ENCODE measurements at places on chromosomes 1 and 21.
A peak's percentile ranks its signal among the peaks of the same experiment; 100 is the strongest.

DNA sequence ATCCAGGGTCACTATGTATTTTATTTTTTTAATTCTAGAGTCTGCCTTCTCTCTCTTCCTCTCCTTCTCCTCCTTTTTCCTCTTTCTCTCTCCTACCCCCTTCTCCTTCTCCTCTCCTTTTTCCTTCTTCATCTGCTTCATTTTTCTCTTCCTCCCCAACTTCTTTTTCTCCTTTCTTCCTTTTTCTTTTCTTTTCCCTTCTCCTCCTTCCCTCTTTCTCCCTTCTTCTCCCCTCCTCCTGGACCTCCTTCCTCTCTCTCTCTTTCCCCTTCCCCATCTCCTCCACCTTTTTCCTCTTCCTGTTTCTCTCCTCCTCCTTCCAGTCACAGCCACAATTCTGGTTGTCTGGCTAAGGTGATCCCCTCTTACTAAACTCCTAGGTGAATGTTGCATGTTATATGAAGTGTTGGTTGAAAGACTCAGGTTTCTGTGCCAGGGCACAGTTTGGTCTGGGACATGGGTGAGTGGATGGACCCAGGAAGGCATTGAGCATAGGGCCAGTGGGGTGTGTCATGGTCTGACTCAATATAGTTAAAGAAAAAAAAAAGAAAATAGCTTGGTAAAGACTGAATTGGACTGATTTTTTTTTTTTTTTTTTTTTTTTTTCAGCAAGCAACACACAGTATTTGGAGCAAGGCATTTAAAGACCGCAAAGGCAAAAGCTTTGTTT, 266.9 kb downstream of the TGFB2 start:
- DNase-seq: no peak

GRCh38 chr1:199780948-199781670, 246.4 kb upstream of the NR5A2 start:
- no peak for DNase-seq

DNA sequence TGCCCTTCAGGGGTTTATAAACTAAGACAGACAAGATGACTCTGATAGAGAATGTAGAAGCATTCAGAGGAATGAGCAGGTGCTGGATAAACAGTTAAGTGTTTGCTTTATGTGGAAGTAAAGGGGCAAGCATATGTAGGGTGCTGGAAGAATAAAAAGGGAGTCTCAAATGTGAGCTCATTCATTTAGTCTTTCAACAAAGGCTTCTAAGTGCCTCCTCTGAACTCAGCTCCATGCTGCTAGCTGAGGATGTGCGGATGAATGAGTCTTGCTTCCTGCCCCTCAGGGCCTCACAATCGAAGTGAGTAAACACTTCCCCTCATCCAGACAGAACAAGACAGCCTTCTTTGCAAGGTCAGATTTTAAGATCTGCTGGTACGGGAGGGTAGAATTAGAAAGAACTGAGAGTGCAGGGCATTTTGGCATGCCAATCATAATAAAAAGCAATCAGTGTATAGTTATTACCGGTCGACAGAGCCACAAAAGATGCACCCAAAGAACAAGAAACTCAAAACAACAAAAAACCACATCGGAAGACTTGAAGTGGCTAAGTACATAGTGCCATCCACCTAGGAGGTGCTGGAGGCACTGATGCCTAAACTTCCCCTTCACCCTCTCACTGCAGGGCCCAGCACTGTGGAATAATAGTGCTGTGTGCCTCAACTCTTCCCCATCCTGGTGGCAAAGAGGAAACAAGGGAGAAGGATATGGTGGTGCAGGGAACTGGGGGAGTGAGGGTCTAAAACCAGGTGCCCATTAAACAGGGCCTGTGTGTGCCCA, 69.8 kb downstream of the TNR start:
- DNase-seq: no peak

GRCh38 chr21:29347274-29347681, 48.6 kb downstream of the BACH1 start:
- DNase-seq: no peak

- DNase-seq: no peak
These were observed 1.4 kb upstream of the TNFRSF14 start for GRCh38 chr1:2554621-2555387.

GRCh38 chr21:42330380-42331371, 15.5 kb upstream of the TFF3 start:
- peak; percentile 5 for DNase-seq

GRCh38 chr1:20584890-20585289, 4.0 kb upstream of the CDA start:
- DNase-seq: no peak

GRCh38 chr1:201050515-201051277, 27.2 kb upstream of the KIF21B start:
- no peak for DNase-seq

GRCh38 chr1:150429805-150430204, 57.4 kb upstream of the TARS2 start:
- DNase-seq: no peak

- DNase-seq: no peak
These were observed 17.3 kb downstream of the TMEM201 start for GRCh38 chr1:9605946-9606455.

DNA sequence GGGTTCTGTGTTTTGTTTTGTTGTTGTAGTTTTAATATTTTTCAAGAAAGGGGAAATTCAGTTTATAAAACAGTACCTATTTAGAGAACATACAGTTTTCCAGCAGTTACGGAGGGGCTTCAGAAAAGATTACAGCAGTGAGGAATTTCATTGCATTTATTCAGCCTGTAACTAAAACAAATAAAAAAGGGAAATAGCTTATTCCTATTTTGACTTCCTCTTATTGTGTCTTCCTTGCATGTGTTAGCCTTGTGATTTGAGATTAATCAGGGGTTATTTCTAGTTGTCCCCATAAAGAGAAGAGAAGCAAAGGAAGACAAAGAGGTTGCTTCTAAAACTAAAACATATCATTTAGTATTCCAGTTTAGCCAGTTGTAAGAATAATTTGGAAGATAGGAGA, 35.0 kb downstream of the CTTNBP2NL start:
- DNase-seq: no peak

DNA sequence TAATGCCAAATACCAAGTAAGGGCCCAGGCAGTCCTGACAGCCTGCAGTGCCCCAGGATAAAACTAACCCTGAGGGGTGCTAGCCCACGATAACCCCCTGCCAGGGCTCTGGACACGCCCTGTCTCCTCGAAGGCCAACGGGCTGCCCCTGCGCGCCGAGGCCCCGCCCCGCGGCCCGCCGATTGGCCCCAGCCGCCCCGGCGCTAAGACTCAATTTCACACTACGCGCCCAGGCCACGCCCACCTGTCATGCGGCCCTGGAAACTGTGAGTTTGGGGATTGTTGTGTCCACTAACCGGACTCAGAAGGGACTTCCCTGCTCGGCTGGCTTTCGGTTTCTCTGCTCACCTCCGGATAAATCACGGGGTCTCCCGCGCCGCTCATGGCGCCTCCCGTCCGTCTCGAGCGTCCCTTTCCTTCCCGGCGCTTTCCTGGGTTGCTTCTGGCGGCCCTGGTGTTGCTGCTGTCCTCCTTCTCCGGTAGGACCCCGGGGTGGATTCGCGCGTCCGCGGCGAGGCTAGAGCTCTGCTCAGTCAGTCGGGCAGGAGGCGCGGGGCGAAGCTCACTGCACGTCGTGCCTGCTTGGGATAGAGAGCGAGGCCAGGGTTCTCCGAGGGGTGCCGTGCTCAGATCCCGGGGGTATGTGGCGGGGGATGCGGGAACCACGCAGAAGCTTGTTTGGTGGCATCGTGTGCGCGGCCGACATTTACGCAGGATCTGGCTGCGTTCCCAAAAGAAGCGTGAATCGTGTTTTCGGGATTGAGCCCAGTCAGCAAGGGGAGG, at the start of gene CR1L:
Gene CR1L, plus strand, starts transcription at position 282 of the 783 bp plus-strand sequence. Its CDS starts 101 bp downstream, at position 383.
- DNase-seq: no peak

DNA sequence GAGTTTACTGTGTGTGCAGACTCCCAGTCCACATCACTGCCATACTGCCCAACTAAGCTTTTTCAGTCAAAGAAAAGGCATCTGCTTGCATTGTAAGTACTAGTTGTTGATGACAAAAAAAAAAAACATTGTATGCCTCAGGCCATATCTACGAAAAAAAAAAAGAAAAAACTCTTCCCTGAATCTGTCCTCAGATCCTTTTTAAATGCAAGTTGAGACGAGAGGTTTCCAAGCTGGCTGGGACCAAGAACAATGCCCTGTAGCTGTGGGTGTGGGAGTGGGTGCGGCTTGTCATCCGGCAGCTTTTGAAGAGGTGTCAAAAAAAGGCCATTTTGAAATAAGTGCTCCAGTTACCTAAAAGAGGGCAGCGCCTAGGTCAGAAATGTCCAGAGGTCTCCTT, 29.2 kb upstream of the HHAT start:
- DNase-seq: no peak

DNA sequence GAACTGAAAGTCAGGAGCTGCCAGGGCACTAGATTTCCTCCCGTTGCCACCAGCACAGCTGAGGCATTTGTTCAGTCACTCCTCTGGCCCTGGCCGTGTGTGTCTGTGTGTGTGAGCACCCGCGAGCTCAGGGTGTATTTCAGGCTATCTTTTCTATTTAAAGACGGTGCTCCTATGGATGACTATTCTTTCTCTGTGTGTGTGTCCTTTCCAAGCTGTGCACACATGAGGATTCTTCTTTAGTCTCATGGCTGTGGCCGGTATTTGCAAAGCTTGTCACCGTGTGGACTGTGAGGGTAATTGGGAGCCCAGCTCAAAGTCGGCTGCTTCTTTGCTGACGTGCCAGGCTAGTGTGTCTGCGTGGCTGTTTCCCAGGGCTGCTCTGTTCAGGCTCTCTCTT, 3.0 kb upstream of the KCND3 start:
- DNase-seq: no peak

GRCh38 chr1:114026797-114027196, 47.5 kb downstream of the OLFML3 start:
- no peak for DNase-seq

GRCh38 chr1:6245086-6245868, 1.3 kb downstream of the HES3 start:
- peak; percentile 94 for DNase-seq

- DNase-seq: no peak
These were observed 233.1 kb downstream of the RERE start for GRCh38 chr1:8584316-8584715.

DNA sequence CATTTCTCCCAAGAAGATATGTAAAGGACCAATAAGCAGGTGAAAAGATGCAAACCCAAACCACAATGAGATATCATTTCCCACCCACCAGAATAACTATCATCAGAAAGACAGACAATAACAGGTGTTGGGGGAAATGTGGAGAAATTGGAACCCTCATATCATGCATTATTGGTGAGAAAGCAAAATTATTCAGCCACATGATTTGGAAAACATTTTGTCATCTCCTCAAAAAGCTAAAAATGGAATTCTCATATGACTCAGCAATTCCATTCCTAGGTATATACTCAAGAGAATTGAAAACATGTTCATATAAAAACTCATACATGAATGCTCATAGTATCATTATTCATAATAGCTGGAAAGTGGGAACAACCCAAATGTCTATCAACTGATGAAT, 25.1 kb upstream of the RNF186 start:
- no peak for DNase-seq

- no peak for DNase-seq
These were observed 18.4 kb upstream of the LY9 start for GRCh38 chr1:160777486-160778089.

DNA sequence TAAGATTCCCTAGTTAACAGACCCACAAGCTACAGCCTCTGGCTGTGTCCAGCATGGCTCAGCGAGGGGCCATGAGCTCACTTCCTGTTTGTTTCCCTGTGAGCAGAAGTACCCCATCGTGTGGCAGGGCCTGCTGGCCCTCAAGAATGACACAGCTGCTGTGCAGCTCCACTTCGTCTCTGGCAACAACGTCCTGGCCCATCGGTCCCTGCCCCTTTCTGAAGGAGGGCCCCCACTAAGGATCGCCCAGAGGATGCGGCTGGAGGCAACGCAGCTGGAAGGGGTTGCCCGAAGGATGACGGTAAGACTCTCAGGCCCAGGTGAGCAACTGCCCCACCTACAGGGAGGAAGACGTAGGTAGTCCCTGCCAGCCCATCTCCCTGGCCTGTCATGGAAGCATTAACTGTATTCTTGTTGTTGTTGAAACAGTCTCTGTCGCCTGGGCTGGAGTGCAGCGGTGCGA, 38.2 kb downstream of the ZBTB17 start:
- peak; percentile 42 for DNase-seq

DNA sequence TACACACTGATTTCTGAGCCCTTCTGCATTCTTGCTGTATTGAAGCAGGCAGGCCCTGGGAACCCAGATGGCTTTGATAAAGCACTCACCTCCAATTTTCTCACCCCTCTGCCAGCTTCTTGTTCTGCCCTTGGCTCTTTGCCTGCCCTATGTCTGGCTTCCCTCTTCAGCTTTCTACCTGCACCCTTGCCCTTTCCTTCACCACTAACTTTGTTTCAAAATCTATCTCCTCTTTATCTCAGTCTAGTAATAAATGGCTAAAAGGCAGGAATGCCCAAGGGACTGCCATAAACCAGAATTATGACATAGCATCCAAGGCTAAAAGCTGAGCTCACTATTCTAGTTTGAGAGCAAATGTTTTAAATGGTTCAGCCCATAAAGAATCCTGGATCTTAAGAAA, 178.7 kb downstream of the TNR start:
- DNase-seq: no peak

GRCh38 chr1:90802622-90803021, 85.5 kb upstream of the BARHL2 start:
- no peak for DNase-seq

DNA sequence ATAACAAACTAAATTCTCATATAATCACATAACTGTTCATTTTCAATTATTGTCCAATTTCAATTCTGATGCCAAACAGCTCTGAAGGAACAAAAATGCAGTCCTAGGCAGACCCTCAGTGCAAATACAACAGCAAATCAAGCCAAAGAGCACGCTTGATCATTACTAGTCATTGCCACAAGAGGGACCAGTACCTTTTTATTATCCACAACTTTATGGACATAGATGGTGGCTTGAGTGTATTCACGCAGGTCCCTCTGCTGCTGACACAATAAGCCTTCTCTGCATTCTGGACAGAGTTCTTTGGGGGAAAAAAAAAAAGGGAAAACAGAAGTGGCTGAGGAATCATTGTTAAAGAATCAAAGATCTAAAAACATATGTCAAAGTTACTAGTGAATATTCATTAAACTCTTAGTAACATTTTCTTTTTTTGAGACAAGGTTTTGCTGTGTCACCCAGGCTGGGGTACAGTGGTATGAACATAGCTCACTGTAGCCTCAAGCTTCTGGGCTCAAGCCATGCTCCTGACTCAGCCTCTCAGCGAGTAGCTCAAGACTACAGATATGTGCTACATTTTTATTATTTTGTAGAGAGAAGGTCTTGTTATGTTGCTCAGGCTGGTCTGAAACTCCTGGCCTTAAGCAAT, 34.3 kb upstream of the RAP1GAP start:
- DNase-seq: no peak

DNA sequence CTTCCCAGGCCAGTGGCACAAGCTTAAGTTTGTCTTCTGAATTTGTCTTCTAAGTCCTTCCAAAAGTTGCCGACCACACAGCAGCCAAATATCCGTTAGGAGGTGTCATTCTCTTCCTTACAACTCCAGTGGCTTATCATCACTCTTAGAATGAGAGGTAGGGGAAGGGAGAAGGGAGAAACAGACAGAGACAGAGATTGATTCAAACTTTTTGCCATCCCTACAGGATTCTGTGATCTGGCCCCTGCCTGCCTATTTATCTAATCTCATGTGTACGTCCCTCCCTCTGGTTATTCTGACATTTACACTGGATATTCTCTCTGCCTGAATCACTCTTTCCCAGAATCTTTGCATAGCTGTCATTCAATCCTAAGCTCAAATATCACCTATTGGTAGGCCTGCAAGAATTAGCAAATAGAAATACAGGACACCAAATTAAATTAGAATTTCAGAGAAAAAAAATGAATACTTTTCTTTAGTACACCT, 488 bp upstream of the GNL2 start:
- no peak for DNase-seq

- no peak for DNase-seq
These were observed 17.2 kb upstream of the MRPS14 start for GRCh38 chr1:175040324-175040879.

GRCh38 chr1:30407865-30408580, 315.4 kb downstream of the MATN1 start:
- peak; percentile 35 for DNase-seq

Measured in ecto neural progenitor cell (in vitro differentiated cells).